ENCODE measurements at places on chromosomes 13 and 19.

DNA sequence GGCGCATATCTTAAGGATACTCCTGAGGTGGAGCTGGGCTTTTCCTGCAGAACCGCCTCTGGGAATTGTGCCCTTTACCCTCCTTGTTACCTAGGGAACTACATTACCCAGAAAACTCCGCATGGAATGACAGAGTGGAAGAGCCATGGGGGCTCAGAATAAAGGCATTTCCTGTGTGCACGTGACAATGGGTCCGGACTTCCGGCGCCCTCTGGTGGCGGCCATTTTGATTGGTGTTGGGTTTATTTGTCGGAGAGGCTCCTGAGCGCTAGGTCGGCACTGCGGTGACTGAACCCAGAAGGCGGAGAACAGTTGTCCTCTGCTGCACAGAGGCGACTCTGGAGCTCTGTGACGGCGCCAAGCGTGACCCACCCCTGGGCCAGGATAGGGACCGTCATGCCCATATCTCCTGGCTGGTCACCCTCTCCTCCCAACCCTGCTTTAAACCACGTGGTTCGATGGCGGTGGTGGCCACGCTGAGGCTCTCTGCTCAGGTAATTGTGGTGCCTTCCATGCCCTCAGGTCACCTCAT is at the start of gene ZNF587B:
TSS of gene ZNF587B (plus strand) at position 229 of the 532 bp plus-strand sequence. CDS start at position 459, 230 bp downstream.
- no peak within 1 kb of the TSS for H3K4me3 ChIP-seq
- DNase-seq, result peak; percentile 23
- peaks cover 12% of the 10 kb centered on the region for H3K4me1 ChIP-seq

GRCh38 chr19:12867120-12868099 is 13.8 kb downstream of the DNASE2 start:
- peaks cover 8% of the 10 kb centered on the region for H3K27me3 ChIP-seq
- H3K27ac ChIP-seq, result no peak overlapping the region
- DNase-seq, result no peak
- H3K4me1 ChIP-seq, result peaks cover 8% of the 10 kb centered on the region
- peak overlapping the region; percentile 73 for H3K4me3 ChIP-seq

DNA sequence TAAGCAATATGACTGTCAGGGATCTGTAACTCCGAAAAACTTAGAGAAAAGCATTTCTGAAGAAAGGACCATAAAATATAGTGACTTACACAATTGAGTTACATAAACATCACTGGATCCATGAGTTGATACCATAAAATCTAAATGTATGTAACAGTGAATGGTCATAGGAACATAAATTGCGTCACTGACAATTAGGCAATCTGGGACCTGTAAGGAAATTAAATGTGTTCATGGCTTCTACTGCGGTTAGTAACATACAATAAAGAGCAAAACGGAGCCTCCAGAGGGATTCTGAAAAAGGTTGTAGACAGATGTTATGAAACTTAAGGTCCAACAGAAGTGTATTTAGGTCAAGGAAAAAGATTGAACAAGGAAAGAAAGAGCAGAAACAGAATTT is 27.1 kb downstream of the POU4F1 start:
- no peaks in the 10 kb centered on the region for H3K4me1 ChIP-seq
- peaks cover 45% of the 10 kb centered on the region for H3K27me3 ChIP-seq
- no peak overlapping the region for H3K4me3 ChIP-seq
- no peak for DNase-seq
- no peak overlapping the region for H3K27ac ChIP-seq
- H3K36me3 ChIP-seq, result peaks cover 3% of the 10 kb centered on the region

DNA sequence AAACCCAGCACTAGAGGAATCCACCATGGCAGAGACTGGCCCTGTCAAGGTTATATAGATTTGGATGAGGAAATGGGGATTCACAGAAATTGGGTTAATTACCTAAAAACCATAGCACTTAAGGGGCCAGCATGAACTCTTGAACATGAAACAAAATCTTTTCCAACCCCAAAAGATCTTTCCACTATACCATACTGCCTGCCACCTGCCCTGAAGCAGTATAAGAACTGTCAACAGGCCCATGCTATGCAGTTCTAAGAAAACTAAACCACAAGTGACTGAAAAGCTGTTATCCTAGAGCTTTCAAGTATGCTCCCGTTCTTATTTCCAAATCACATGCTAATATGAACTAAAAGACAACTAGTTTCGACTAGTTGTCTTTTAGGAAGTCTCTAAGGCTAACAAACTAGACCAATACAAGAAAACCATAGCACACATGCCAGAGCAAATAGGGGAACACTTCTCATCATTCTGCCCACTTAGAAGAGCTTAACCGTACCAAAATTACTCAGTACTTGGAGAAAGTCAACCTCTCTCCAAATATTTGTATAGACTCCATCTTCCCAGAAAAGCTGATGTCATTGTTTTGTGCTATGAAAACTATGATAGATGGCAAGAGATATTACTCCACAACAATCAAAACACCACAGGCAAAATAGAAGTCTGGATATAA is 27.5 kb downstream of the HSPH1 start:
- H3K36me3 ChIP-seq, result peaks cover 45% of the 10 kb centered on the region
- H3K4me1 ChIP-seq, result no peaks in the 10 kb centered on the region
- H3K27me3 ChIP-seq, result no peaks in the 10 kb centered on the region
- DNase-seq, result no peak
- H3K4me3 ChIP-seq, result no peak overlapping the region

GRCh38 chr13:29589967-29590366 is 5.5 kb downstream of the SLC7A1 start:
- H3K27me3 ChIP-seq, result no peaks in the 10 kb centered on the region
- H3K36me3 ChIP-seq, result peaks cover 12% of the 10 kb centered on the region
- DNase-seq, result no peak
- H3K4me1 ChIP-seq, result peaks cover 40% of the 10 kb centered on the region
- H3K4me3 ChIP-seq, result no peak overlapping the region

GRCh38 chr19:23436318-23436717 is 41.0 kb upstream of the ZNF91 start:
- H3K4me3 ChIP-seq, result no peak overlapping the region
- no peaks in the 10 kb centered on the region for H3K36me3 ChIP-seq
- no peaks in the 10 kb centered on the region for H3K4me1 ChIP-seq

DNA sequence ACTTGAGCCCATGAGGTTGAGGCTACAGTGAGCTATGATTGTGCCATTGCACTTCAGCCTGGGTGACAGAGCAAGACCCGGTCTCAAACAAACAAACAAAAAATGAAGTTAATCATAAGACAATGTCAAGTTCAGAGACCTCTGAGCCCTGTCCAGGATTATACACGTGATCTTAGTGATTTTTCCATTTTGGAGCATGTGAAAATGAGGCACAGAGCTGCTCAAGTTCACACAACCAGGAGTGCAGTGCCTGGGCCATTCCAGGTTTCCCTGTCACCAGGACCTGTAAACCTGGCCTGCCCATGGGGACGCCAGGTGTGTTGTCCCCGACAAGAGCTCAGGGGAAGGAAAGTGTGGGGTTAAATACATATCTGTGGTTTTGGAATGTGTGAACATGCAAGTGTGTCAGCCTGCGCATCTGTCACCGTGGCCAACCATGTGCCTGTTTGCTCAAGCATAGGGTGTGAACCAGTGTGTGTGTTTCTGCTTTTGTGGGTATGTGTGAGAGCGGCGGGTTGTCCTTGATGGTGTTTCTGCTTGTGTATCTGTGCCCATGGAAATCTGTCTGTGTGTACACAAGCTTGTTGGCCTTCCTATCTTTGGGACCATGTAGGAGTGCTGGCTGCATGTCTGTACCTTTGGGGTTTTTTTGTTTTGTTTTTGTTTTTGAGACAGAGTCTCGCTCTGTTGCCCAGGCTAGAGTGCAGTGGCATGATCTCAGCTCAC is 1.5 kb upstream of the FXYD1 start:
- H3K4me1 ChIP-seq, result peaks cover 25% of the 10 kb centered on the region
- H3K27me3 ChIP-seq, result peaks cover 6% of the 10 kb centered on the region
- no peak for DNase-seq
- H3K36me3 ChIP-seq, result no peaks in the 10 kb centered on the region
- no peak overlapping the region for H3K27ac ChIP-seq

DNA sequence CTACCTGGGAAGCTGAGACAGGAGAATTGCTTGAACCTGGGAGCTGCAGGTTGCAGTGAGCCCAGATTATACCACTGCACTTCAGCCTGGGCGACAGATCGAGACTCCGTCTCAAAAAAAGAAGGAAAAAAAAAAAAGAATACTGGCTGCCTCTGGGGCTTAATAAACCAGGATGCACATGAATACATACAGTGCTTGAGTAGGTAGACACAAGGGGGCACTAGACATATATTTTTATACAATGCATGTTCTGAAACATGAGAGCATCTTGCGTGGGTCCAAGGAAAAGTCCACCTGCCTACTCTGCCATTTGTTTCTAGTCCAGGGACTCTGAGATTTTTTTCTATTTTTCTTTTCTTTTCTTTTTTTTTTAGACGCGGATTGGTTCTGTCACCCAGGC is 31.2 kb downstream of the KEAP1 start:
- no peak for DNase-seq
- H3K27me3 ChIP-seq, result no peaks in the 10 kb centered on the region
- H3K27ac ChIP-seq, result no peak overlapping the region
- no peaks in the 10 kb centered on the region for H3K4me1 ChIP-seq
- peaks cover 11% of the 10 kb centered on the region for H3K36me3 ChIP-seq

GRCh38 chr13:29451976-29452375 is 143.5 kb downstream of the SLC7A1 start:
- H3K36me3 ChIP-seq, result no peaks in the 10 kb centered on the region
- no peaks in the 10 kb centered on the region for H3K4me1 ChIP-seq
- no peak for DNase-seq
- no peak overlapping the region for H3K4me3 ChIP-seq
- H3K27me3 ChIP-seq, result peaks cover 52% of the 10 kb centered on the region
- H3K27ac ChIP-seq, result no peak overlapping the region

- no peak for DNase-seq
- H3K4me1 ChIP-seq, result no peaks in the 10 kb centered on the region
- peaks cover 38% of the 10 kb centered on the region for H3K27me3 ChIP-seq
- H3K36me3 ChIP-seq, result no peaks in the 10 kb centered on the region
Measured at GRCh38 chr19:51203916-51204315, 21.0 kb upstream of the CD33 start.

DNA sequence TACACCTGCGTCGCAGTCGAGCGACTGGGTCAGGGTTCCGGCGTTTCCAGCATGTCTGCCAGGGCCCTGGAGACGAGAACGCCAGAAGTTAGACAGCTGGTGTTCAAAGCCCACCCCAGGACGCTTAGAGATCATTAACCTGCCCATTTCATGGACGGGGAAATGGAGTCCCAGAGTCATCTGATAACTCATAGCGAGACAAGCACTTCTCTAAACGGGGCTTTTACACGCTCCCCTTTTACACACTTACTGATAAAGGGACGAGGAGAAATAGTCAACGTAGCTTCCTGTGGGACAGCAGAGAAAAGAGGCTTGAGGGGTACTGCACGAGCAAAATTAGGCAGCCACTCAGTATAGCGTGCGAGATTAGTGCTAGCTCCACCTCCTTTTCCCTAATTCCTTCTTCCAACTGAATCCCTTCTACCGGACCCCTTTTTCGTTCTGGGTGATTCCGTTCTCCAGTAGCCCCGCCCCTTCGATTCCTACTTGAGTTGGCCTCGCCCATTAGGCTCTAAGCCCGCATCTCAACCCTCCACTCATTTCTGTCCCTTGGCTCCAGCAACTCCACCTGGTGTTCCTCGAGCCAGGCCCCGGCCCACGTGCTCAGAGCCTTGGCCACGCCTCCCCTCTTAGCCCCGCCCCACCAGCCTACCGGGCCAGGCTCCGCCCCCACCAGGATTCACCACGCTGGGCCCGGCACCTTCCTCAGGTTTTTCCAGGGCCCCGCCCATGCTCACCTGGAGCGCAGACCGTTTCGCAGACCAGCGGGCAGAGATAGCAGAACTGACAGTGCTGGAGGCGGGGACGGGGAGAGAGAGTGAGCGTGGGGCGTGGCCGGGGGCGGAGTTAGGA is 3.7 kb downstream of the HRC start:
- H3K4me3 ChIP-seq, result peak overlapping the region; percentile 84
- peaks cover 21% of the 10 kb centered on the region for H3K4me1 ChIP-seq
- H3K27me3 ChIP-seq, result peaks cover 100% of the 10 kb centered on the region
- H3K27ac ChIP-seq, result no peak overlapping the region

- H3K27ac ChIP-seq, result no peak overlapping the region
- H3K27me3 ChIP-seq, result peaks cover 37% of the 10 kb centered on the region
- peaks cover 3% of the 10 kb centered on the region for H3K4me1 ChIP-seq
- peaks cover 7% of the 10 kb centered on the region for H3K36me3 ChIP-seq
- no peak overlapping the region for H3K4me3 ChIP-seq
- DNase-seq, result no peak
Measured at GRCh38 chr19:44912854-44913253, 1.6 kb upstream of the APOC1 start.

GRCh38 chr19:30848636-30849425 is 476.6 kb downstream of the ZNF536 start:
- H3K36me3 ChIP-seq, result no peaks in the 10 kb centered on the region
- H3K27me3 ChIP-seq, result peaks cover 24% of the 10 kb centered on the region
- H3K27ac ChIP-seq, result no peak overlapping the region
- DNase-seq, result no peak
- no peak overlapping the region for H3K4me3 ChIP-seq

DNA sequence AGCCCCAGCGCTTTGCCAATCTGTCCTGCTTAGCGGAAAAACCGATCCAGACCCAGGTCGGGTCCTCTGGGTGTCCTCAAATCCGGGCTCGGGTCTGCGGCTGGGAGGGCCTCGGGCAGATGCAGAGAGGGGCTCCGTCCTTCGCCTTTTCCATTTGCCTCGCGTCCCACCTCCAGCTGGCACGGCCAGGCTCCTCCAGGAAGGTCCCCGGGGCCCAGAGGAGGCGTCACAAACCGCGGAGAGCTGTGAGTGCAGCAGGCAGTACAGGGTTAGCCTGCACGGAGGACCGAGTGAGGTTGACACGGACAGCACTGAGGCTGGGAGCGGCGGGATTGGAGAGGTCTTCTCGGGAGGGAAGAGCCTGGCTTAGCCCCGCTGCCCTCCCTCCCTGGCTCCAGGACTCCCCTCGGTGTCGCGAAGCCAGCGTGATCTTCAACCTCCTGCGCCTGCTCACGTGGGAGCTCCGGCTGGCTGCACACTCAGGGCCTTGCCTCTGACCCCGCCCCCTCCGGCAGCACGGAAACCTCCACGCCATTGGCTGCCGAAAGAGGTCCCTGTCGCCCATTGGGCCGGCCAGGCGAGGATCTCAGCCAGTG is 2.8 kb upstream of the IFNL2 start:
- no peak overlapping the region for H3K27ac ChIP-seq
- peaks cover 67% of the 10 kb centered on the region for H3K27me3 ChIP-seq
- H3K4me1 ChIP-seq, result peaks cover 7% of the 10 kb centered on the region
- H3K4me3 ChIP-seq, result no peak overlapping the region

DNA sequence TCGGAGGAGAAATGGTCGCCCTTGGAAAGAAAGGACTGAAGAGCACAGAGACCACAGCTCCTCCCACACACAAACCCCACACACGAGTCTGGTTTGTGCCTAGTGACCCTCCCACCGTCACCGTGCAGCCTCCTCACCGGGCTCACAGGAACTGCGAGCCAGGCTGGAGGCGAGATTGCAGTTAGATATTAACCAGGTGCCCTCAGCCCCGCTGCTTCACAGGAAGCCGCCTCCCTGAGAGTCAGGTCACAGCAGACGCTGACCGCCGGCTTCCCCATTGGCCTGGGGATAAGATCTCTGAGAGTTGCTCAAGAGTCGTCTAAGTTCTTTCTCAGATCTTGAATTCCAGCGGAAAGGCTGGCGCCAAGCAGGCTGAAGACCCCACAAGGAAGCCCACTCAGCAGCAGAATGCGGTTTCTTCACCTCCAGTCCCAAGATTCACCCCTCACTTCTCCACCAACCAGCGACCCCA is 870 bp downstream of the ZNF44 start:
- H3K4me3 ChIP-seq, result peak overlapping the region; percentile 93
- DNase-seq, result peak; percentile 65
- H3K36me3 ChIP-seq, result peaks cover 24% of the 10 kb centered on the region
- peaks cover 35% of the 10 kb centered on the region for H3K4me1 ChIP-seq
- peak overlapping the region; percentile 97 for H3K27ac ChIP-seq

GRCh38 chr19:18368504-18369222 is 17.3 kb upstream of the GDF15 start:
- H3K4me3 ChIP-seq, result no peak overlapping the region
- DNase-seq, result no peak
- H3K36me3 ChIP-seq, result peaks cover 11% of the 10 kb centered on the region
- H3K27ac ChIP-seq, result peak overlapping the region; percentile 41

Measured in effector memory CD8-positive, alpha-beta T cell (primary cell).